ENCODE measurements at places on chromosomes 5 and 9. TPM values are rescaled to one million over a fixed set of nuclear protein-coding genes. Genes with fewer than 3 reads are reported as not detected.

GRCh38 chr5:145965804-145966203, 29.4 kb downstream of the SH3RF2 start:
- DNase-seq = no peak
- no peak overlapping the region for H3K4me3 ChIP-seq
- H3K4me1 ChIP-seq = peaks cover 56% of the 10 kb centered on the region
- no peaks in the 10 kb centered on the region for H3K36me3 ChIP-seq

GRCh38 chr5:166977911-166978422, 1313.5 kb upstream of the WWC1 start:
- H3K27me3 ChIP-seq = no peaks in the 10 kb centered on the region
- peaks cover 8% of the 10 kb centered on the region for H3K4me1 ChIP-seq
- no peak overlapping the region for H3K27ac ChIP-seq
- H3K36me3 ChIP-seq = no peaks in the 10 kb centered on the region
- peak overlapping the region; percentile 50 for H3K4me3 ChIP-seq

GRCh38 chr5:36696059-36696673, 89.8 kb downstream of the SLC1A3 start:
- H3K36me3 ChIP-seq = no peaks in the 10 kb centered on the region
- no peak overlapping the region for H3K4me3 ChIP-seq
- H3K27ac ChIP-seq = no peak overlapping the region
- DNase-seq = peak; percentile 71
- peaks cover 24% of the 10 kb centered on the region for H3K4me1 ChIP-seq

- no peaks in the 10 kb centered on the region for H3K27me3 ChIP-seq
- H3K4me3 ChIP-seq = no peak overlapping the region
- no peaks in the 10 kb centered on the region for H3K36me3 ChIP-seq
- DNase-seq = no peak
- H3K27ac ChIP-seq = no peak overlapping the region
- no peaks in the 10 kb centered on the region for H3K4me1 ChIP-seq
These were observed 113.3 kb upstream of the LPCAT1 start for GRCh38 chr5:1636981-1637638.

AGXT2 gene
- 0.21 TPM for total RNA-seq

DNA sequence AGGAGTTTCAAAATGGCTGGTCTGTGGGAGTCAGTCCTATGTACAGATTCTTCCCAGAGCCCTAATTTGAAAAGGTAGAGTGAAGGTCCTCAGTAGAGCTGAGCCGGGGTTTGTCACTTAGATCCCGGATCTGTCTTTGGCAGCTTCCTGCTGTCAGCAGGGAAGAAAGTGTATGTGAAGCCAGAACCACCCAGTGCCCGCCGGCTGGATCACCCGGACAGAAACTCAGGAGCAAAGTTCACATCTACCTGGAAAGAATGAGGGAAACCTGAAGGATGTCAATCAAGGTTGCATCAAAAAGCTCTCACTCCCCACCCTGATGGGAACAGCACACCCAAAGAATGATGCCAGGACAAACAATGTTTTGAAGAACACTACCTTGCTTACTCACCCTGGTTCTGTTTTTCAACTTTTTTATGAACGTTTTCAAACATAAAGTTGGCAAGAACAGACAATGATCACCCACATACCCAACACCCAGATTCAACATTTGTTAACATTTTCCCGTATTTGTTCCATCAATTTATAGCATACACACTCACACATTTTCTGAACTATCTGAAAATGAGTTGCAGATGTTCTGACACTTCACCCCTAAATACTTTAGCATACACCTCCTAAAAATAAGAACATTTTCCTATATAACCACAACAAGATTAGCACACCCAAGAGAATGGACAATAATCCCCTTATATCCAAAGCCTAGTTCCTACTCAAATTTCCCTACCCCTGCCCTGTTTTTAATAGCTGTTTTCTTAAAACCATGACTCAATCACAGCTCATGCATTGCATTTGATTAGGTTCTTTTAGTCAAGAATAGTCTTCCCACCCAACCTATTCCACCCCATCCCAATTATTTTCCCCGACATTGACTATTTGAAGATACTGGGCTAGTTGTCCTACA, 133.9 kb downstream of the LHFPL2 start:
- no peaks in the 10 kb centered on the region for H3K27me3 ChIP-seq
- no peaks in the 10 kb centered on the region for H3K36me3 ChIP-seq
- H3K27ac ChIP-seq = no peak overlapping the region
- H3K4me1 ChIP-seq = peaks cover 33% of the 10 kb centered on the region
- DNase-seq = no peak

DNA sequence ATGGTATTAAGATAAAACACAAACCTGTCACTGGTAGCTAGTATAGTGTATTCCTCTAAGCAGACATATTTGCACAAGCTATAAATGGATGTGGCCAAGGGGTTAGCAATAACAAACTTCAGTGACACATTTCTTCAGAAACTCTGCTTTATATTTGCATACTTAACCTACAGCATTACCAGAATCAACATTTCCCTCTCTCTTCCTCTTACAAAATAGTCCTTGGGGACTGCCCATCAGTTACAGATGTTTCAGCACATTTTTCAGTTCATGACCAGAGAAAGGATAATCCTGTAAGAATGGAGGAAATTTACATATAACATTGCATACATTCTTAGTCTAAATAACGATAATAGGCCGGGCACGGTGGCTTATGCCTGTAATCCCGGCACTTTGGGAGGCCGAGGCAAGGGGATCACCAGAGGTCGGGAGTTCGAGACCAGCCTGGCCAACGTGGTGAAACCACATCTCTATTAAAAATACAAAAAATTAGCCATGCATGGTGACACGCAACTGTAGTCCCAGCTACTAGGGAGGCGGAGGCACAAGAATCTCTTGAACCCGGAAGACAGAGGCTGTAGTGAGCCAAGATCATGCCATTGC, 25.3 kb upstream of the SLC1A1 start:
- no peak for DNase-seq
- H3K27ac ChIP-seq = no peak overlapping the region
- no peaks in the 10 kb centered on the region for H3K36me3 ChIP-seq
- no peaks in the 10 kb centered on the region for H3K4me1 ChIP-seq
- no peaks in the 10 kb centered on the region for H3K27me3 ChIP-seq
- no peak overlapping the region for H3K4me3 ChIP-seq

PCDHGB2 gene
- 1.00 TPM for total RNA-seq

DNA sequence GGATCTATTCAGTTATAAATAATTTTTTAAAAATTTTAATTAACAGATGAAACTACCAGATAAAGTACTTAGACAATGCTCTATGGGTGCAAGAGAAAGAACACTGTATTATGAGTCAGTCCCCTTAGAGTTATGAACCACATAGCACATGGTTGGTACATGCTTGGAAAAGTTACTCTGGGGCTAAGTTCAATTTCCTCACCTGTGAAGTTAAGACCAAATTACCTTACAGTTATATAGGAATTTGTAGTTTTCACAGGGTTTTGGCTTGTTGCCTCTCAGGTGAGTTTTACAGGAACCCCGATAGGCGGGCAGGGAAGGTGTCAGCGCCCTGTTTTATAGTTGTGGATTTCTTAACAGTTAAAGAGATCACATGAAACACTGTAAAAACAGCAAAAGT, 1.2 kb downstream of the PANK3 start:
- H3K27me3 ChIP-seq = no peaks in the 10 kb centered on the region
- peak overlapping the region; percentile 95 for H3K27ac ChIP-seq
- peak overlapping the region; percentile 99 for H3K4me3 ChIP-seq
- 0 out of 2 replicates have a peak, but pooled peaks cover 4% of the 10 kb centered on the region for H3K4me1 ChIP-seq
- no peak for DNase-seq

LRRC70 gene
- 0.56 TPM for total RNA-seq

ACOT12 gene
- total RNA-seq = 1.4 TPM

FBP1 gene
- total RNA-seq = 1.8 TPM

- H3K4me3 ChIP-seq = no peak overlapping the region
- H3K4me1 ChIP-seq = no peaks in the 10 kb centered on the region
- H3K27ac ChIP-seq = no peak overlapping the region
- H3K27me3 ChIP-seq = no peaks in the 10 kb centered on the region
- no peaks in the 10 kb centered on the region for H3K36me3 ChIP-seq
These were observed 114.1 kb downstream of the PCSK5 start for GRCh38 chr9:76004526-76004925.

DIPK1B gene
- 40.4 TPM for total RNA-seq

CYSRT1 gene
- 1.7 TPM for total RNA-seq

Measured in Caco-2 (cell line).